RWPE1 (cell line): ENCODE measurements at places on chromosomes 16 and 17.
A peak's percentile ranks its signal among the peaks of the same experiment; 100 is the strongest.

DNA sequence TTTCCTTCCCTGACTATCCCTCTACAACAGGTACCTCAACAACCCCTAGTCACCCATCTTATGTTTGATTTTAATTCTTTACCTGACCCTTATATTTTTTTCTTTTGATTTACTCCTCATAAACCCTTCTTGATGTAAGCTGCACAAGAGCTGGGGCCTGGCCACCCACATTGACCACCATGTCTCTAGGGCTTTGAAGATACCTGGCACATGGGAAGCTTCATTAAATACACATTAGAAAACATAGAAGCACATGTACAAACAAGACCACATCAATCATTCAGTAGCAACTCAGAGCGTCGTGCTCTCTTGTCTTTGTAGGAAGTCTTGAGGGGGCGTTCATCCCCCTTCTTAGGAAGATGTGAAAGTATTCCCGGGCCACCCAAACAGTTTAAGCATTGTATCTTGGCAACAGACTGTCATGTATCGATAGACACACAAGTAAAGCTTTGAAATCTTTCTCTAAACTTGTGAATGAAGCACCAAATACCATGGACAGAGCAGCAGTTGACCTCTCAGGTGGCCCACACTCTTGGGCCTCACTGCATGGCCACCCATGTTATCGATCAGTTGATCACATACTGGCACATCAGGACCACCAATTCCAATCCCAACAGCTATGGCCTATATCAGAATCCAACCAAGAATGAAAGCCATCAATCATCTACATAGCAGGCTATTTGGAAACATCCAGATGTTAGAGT is 183.6 kb downstream of the ZFHX3 start:
- DNase-seq: no peak

DNA sequence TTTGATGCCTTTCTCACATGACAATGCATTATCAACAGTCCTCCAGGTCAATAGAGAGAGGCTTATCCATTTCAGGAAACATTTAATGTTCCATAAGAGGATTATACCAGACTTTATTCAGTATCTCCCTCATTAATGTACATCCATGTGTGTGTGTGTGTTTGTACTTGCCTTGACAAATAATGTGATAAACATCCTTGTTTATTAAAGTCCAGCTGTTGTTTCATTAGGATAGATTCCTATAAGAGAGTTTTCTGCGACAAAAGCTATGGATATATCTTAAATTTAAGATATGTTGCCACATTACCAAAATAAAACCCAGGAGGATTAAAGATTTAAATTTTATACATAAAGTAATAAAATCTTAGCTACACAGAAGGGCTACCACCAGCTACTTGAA is 492.6 kb downstream of the TOX3 start:
- no peak for DNase-seq

GRCh38 chr17:75267153-75267410 is 3.9 kb downstream of the MIF4GD start:
- DNase-seq: no peak

GRCh38 chr17:74332763-74333283 is 6.8 kb downstream of the KIF19 start:
- DNase-seq: no peak

GRCh38 chr17:52536489-52536888 is 378.0 kb upstream of the CA10 start:
- no peak for DNase-seq

- DNase-seq: peak; percentile 89
Measured at GRCh38 chr17:80855948-80856862, 135.4 kb upstream of the CHMP6 start.

GRCh38 chr16:71893888-71894228 is 1.5 kb upstream of the IST1 start:
- peak; percentile 23 for DNase-seq

- no peak for DNase-seq
Measured at GRCh38 chr17:40886090-40886489, 1.0 kb upstream of the KRT20 start.

GRCh38 chr17:3792481-3792880 is 8.5 kb downstream of the ITGAE start:
- no peak for DNase-seq

GRCh38 chr16:48961546-48961945 is 320.1 kb downstream of the CBLN1 start:
- DNase-seq: peak; percentile 67

DNA sequence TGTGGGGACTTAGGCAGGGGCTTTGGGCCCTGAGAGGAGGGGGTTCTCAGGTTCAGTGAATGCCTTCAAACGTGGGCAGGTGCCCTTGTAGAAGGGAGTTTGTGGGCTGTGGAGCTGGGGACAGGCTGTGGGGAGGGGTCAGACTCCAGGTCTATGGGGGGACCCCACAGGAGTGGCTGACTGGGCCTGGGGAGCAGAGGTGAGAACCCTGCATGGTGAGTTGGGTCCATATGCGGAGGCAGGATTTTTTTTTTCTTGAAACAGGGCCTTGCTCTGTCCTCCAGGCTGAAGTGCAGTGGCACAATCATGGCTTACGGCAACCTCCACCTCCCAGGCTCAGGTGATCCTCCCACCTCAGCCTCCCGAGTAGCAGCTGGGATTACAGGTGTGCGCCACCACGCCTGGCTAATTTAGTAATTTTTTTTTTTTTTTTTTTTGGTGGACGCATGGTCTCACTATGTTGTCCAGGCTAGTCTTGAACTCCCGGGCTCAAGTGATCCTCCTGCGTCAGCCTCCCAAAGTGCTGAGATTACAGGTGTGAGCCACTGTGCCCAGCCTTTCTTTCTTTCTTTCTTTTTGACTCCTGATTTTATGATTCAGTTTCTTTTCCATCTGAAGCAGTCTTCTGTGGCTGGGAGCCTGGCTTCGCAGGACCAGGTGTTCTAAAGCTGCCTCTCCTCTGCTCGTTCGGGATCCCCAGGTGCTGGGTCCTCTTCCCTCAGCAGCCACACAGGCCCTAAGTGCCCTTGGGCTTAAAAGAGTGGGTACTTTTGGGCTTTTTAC is 19.0 kb upstream of the ADCY7 start:
- no peak for DNase-seq

DNA sequence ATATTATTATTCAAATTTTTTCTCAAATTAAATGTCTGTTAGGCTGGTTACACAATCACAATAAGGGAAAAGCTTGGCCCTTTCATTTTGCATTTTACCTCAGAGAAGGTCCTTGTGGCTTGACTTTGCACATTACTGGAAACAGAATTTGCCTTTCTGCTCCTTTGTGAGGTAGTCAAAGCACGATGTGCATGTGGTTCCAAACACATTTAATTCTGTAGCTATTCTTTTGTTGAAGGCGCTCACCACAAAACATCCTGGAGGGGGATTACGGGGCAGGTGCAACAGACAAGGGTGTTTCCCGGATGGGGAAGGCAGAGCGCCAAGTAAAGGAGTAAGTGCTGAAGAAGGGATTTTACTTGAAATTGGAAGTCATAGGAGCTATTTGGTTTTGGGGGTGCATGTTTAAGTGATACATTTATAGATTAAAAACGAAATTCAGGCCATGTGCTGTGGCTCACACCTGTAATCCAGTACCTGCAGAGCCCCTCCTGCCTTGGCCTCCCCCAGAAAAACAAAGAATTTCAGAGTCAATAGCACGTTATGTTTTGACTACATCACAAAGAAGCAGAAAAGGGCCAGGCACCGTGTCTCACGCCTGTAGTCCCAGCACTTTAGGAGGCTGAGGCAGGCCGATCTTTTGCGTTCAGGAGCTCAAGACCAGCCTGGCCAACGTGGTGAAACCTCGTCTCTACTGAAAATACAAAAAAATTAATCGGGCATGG is 31.2 kb upstream of the TENT4B start:
- no peak for DNase-seq

DNA sequence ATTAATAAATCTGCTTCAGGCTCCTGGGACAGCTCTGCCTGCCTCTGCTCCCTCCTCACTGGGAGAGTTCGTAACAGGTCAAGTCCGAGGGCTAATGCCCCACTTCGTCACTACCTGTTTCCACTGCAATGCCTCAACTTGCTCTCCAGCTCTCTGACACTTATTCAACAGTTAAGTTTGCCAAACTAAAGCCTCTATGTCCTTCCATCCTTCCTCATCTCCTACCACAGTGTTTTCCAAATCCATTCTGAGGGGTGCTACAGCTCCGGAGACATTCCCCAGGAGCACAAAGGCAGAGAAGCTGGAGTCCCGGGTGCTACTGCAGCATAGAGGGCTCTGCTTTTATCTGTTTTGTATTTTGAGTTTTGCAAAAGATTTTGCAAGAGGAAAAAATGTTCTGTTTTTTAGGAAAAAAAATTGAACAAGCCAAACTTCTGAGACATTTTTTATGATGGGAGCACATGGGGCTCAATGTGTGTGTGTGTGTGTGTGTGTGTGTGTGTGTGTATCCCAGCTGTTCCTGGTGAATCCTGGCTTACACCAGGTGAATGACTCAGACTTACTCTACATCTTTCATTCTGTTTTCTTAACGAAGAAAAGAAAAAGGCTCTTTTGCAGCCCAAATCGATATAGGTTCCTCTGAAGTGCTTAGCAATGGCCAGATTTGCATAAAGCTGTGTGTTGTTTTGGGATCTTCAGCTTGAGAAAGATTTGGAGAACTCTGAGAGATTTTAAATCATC is 46.1 kb upstream of the MYOCD start:
- DNase-seq: no peak

DNA sequence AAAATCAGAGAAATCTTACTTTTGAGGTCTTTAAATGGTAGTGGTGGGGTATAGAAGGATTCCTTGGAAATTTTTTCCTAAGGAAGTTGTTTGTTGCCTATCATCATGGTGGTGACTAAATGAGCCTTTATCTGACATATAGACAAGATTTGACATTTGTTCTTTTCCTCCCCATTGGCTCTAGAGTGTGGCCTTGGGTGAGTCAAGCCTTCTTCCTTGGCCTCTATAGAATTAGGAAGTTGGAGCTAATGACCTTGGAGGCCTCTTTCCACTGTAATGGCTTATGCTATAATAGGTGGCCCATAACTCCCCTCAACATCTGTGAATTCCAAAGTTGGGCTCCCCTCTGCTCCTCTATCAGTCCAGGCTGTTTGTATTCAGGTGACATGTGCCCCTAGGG is 79.1 kb upstream of the HNF1B start:
- DNase-seq: no peak

DNA sequence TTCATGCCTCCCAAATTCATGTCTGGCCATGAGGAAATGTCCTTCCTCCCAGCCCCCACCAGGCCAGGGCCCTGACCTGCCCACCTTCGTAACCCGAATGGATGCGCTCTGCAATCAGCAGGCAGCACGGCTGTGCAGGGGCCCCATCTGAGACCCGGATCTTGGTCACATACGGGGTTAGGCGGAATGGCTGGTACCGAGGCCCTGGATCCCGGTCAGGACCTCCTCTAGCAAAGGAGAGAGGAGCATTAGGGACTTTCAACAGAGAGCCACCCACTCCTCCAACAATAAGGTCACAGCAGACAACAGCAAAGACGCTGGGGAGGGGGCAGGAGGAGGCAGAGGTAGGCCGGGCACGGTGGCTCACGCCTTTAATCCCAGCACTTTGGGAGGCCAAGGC is 3.6 kb downstream of the PER1 start:
- no peak for DNase-seq

DNA sequence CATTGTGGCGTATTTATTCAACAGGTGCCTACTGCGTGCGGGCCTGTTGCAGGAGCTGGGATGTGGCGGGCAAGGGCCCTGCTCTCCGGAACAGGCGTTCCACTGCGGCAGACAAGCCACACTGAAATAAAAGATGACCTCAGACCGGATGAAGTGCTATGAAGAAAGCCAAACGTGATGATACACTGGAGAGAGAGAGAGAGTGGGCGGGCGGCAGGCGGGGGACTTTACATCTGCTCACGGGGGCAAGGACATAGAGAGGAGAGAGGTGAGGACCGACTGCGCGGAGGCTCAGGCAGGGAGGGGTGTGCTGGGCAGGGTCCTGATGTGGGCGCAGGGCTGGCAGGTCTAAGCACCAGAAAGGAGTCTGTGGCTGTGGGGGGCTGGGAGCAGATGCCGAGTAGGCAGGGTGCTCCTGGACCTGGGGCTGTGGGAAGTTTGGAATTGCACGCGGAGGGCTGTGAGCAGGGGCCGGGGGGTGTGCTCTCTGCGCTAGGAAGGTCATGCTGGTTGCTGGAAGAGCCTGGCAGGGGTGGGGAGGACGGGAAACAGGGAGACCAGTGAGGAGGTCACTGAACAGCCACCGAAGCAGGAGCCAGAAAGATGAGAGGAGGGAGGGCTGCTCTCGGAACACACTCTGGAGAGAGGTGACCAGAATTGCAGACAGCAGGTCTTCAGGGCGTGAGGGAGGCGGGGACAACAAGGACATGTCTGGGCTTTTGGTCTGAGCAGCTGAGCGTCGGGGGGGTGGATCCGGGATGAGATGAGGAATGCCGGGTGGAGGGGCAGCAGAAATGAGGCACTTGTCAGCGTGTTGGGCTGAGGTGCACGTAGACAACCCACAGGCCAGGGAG is 9.9 kb downstream of the MXRA7 start:
- peak; percentile 73 for DNase-seq

DNA sequence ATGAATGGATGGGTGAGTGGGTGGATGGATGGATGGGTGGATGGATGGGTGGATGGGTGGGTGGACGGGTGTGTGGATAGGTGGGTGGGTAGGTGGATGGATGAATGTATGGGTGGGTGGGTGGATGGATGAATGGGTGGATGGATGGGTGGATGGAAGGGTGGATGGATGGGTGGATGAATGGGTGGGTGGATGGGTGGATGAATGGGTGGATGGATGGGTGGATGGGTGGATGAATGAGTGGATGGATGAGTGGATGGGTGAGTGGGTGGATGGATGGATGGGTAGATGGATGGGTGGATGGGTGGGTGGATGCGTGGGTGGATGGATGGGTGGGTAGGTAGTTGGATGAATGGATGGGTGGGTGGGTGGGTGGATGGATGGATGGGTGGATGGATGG is 13.2 kb upstream of the ATP2C2 start:
- no peak for DNase-seq

- no peak for DNase-seq
Measured at GRCh38 chr17:78883089-78883532, 19.9 kb downstream of the CEP295NL start.

DNA sequence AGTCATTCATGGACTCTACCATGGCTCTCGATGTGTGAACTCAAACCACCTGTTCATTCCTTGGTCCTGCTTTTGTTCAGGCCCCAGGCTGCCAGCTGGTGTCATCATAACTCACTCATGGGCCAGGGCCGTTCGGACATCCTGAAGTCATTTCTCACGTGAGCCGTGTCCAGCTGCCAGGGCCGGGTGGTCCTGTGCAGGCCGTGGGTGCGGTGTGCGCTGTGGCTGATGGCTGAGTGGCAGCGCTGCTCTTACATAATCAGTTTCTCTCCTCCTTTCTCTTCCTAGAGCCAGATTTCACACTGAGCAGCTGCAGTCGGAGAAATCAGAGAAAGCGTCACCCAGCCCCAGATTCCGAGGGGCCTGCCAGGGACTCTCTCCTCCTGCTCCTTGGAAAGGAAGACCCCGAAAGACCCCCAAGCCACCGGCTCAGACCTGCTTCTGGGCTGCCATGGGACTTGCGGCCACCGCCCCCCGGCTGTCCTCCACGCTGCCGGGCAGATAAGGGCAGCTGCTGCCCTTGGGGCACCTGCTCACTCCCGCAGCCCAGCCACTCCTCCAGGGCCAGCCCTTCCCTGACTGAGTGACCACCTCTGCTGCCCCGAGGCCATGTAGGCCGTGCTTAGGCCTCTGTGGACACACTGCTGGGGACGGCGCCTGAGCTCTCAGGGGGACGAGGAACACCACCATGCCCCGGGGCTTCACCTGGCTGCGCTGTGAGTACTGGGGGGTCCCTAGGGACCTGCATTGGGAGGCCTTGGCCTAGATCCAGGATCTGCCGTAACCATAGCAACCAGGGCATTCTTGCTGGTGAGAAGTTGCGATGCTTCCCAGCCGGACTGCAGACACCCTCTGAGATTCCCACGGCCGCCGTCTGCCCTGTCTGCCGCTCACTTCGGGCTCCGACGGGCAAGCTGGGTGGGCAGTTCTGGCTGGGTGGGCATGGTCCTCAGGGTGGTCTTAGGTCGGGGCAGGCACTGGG is at the start of gene IL34:
TSS of gene IL34 (plus strand) at position 300 of the 982 bp plus-strand sequence. CDS start at position 689, 389 bp downstream.
- no peak for DNase-seq
